ENCODE measurements at places on chromosomes 16 and 17. TPM values are rescaled to one million over a fixed set of nuclear protein-coding genes. Genes with fewer than 3 reads are reported as not detected.

DNA sequence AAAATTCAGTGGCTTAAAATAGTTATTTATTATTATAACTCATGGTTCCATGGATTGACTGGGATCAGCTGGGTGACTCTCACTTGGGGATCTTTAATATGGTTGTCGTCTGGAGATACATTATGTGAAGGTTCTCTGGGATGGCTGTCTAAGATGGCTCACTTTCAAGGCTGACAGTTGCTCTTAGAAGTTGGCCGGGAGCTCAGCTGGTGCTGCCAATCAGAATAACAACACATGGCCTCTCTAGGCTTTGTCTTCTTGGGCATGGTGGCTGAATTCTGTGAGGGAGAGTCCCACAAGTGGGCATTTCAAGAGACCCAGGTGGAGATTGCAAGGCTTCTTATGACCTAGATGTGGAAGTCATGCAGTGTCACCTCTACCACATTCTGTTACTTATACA is 269.7 kb downstream of the CA10 start:
- no peaks in the 10 kb centered on the region for H3K36me3 ChIP-seq
- no peaks in the 10 kb centered on the region for H3K4me1 ChIP-seq
- H3K27me3 ChIP-seq, result no peaks in the 10 kb centered on the region
- no peak overlapping the region for H3K27ac ChIP-seq

GRCh38 chr16:60166111-60166510 is 1432.0 kb upstream of the GOT2 start:
- H3K27me3 ChIP-seq, result no peaks in the 10 kb centered on the region
- H3K4me3 ChIP-seq, result no peak overlapping the region
- no peak overlapping the region for H3K27ac ChIP-seq
- no peaks in the 10 kb centered on the region for H3K4me1 ChIP-seq

GRCh38 chr16:76988526-76988925 is 202.5 kb upstream of the MON1B start:
- no peak overlapping the region for H3K27ac ChIP-seq
- no peaks in the 10 kb centered on the region for H3K4me1 ChIP-seq
- H3K36me3 ChIP-seq, result no peaks in the 10 kb centered on the region
- DNase-seq, result no peak

- H3K36me3 ChIP-seq, result no peaks in the 10 kb centered on the region
- no peaks in the 10 kb centered on the region for H3K27me3 ChIP-seq
- H3K4me3 ChIP-seq, result peak overlapping the region; percentile 84
- peak overlapping the region; percentile 96 for H3K27ac ChIP-seq
Measured at GRCh38 chr17:50056217-50056960, 479 bp downstream of the ITGA3 start.

GRCh38 chr17:21689604-21690003 is 2.7 kb upstream of the KCNJ18 start:
- no peaks in the 10 kb centered on the region for H3K27me3 ChIP-seq
- DNase-seq, result peak; percentile 83
- H3K36me3 ChIP-seq, result no peaks in the 10 kb centered on the region
- no peak overlapping the region for H3K27ac ChIP-seq
- H3K4me3 ChIP-seq, result no peak overlapping the region

MRPS34 gene
- total RNA-seq, result 58.8 TPM

TM4SF5 gene
- total RNA-seq, result not detected

Data from right atrium auricular region (tissue), 2 donors.